ENCODE measurements at places on chromosomes 6 and 20. TPM values are rescaled to one million over a fixed set of nuclear protein-coding genes. Genes with fewer than 3 reads are reported as not detected.

- DNase-seq = peak; percentile 36
Observed at GRCh38 chr20:59495894-59496510, 108.3 kb upstream of the PHACTR3 start.

DNA sequence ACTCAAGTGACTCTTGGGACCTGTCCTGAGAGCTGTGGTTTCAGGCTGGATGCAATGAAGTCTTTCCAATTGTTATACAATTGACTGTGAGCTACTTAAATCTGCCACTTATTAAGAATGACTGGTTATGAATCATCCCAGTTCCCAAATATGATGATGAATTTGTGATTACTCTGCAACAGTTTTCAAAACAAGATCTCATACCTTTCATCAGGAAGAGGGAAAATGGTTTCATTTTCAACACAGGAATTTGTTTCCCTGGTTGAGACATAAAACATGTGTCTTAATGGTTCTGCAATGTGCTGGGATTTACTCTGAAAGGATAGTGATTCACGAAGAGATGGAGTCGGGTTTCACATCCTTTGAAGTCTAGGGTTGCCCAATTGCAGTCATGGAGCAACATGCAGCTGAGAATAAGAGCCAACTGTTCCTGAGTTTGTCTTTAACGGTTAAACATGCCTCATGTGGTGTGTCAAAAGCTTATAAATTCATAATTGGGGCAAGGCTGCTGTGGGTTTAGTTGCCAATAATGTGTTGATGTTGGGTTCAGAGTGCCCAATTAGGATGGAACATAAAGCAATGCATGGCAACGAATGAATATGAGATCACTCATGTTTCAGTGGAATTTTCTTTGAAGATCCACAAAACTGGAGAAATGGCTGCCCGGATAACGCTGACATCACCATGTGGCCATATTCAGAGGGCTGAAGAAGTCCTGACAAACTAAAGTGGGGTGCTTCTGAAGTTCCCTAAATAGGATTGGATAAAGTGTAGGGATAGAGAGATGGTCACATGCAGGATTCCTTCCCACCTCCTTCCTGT lies 41.0 kb downstream of the CYP24A1 start:
- DNase-seq = peak; percentile 92

GRCh38 chr6:108622641-108623298 lies 62.1 kb downstream of the FOXO3 start:
- no peak for DNase-seq

DNA sequence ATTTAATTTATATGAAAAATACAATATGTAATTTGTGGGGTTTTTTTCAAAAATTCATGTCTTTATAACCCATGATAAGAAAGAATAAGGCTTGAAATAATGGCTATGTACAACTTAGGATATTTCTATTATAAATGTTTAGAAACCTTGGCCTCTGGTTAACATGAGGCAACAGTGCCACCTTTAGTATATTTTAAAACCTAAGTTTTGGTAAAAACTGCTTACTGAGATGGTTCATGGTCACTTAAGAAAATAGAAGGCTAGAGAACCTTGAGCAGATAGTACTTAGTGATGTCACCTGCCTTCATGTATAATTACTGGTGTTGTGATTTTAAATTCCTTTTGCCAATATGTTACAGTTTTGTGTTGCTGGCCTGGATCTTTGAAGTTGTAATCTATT lies 176.4 kb downstream of the ADGB start:
- DNase-seq = no peak

DNA sequence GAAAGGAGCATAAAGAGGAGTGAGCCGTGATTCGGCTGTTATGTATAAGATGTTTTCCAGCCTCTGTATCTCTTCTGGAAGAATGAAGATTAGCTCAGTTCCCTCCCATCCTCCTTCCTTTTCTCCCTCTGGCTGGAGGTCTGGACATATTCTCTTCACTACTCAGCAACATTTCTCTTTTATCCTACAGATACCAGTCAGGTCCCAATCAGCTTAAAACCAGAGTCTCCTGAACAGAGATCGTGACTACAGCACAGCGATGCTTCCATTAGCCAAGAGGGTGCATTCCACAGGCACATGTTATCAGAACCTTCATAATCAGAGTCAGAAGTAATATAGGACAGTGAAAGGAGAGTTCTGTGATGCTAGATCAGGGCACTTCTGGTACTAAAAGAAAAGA lies 133.9 kb upstream of the SOX4 start:
- DNase-seq = no peak

- no peak for DNase-seq
Observed at GRCh38 chr20:44209686-44210405, 725 bp downstream of the OSER1 start.

DNA sequence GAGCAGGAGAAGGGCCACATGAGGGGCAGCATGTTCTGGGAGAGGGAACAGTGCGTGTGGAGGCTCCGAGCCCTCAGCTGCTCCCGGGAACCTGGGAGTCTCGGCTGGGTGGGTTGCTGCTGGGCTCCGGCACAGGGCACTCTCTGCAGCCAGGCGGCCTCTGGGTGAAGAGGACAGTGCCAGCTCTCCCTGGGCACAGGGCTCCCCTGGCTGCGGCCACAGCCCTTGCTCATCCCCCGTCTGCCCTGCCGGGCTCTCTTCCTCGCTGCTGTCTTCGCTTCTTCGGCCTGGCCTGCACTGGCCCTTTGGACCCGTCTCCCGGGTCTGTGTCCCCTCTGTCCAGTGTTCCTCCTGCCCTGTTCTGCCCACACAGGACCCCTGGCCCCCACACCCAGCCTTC lies 48.2 kb downstream of the CDH4 start:
- no peak for DNase-seq

GRCh38 chr6:113953346-113953745 lies 17.6 kb downstream of the HDAC2 start:
- DNase-seq = no peak

- no peak for DNase-seq
Observed at GRCh38 chr6:14616656-14617055, 499.1 kb downstream of the CD83 start.

DNA sequence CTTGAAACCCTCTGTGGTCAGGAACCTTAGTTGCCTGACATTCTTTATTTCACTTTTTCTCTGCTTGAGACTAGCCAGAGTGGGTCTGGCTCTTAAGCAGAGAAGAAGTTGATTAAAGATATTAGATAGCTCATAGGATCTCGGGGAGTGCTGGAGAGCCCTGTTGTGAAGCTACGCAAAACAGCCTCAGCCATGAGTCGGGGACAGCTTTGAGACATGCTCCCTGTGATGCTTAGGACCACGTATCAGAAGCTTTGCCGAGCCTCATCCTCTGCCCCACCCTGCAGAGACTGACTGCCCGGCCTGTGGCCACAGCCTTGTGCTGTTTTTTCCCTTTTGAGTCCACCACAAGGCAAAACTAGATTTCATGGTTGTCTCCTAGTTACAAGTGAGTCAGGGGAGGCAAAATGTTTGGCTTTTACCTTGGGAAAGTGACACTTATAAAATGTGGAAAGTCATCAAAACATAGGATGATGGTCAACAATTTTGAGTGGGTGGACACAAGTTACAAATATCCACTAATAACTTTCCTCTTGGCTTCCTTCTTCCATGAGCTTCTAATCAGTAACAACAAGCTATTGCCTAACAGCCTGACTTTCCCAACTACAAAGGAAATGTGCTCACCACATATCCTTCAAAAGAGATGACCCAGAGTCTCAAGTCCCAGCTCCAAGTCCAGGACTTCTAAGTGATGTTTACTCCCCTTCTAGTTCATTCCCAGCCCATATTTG lies 108.4 kb downstream of the JAG1 start:
- no peak for DNase-seq

DNA sequence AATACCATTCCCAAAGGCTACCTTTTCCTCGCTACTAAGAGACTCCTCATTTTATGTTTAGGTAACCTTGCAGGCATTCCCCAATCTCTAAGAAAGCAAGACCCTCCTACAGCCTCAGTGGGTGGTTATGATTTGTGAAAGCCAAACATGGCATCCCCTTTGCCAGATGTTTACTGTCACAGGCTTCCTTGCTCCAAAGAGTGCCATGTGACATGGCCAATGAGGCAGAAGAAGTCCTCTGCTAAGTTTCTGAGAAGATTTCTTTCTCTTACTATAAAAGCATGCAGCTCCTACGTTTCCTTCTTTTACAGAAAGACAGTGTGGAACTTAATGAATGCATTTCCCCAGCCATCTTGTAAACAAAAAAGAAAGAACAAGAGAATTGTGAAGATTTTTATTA lies 688.2 kb downstream of the TBC1D32 start:
- DNase-seq = no peak

DNA sequence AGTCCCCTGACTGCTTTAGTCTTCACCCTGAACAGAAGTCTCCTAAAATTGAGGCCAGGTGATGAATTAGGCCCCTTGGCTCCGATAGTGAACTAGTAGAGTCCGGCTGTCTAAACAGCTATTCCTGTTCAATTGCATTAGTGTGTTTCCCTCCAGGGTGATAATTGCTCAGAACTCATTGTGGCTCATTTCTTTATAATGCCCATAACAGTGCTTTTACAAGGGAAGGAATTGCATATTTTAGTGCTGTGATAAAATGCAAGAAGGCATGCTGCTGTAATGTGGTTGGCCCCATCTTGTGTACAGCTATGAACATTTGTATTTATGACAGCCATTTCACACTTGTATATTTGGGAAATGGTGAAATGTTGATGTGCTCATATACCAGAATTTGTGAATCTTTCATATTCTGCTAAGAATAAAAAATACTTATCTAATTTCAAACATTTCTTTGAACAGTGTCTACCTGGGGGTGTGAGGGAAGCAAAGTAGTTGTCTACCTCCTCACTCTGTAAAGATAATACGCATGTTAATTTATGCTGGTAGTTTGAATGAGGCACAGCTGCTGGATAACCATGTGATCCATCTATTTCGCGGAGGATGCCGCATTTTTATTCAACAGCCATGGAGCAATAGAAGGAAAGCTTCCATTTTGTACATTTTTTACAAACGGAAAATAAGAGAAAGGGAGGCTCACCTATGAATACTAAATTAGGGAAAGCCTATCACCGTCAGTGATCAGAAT lies 451.4 kb downstream of the NKAIN2 start:
- DNase-seq = no peak

ERVFRD-1 gene
- not detected for total RNA-seq

AGER gene
- total RNA-seq = 22.6 TPM

CLPSL2 gene
- 1.7 TPM for total RNA-seq

IRAK1BP1 gene
- 5.4 TPM for total RNA-seq

PROCR gene
- 52.0 TPM for total RNA-seq

RNF144B gene
- 2.1 TPM for total RNA-seq

HUS1B gene
- 0.76 TPM for total RNA-seq

GRM1 gene
- not detected for total RNA-seq

BLCAP gene
- total RNA-seq = 27.5 TPM

PACRG gene
- total RNA-seq = 0.71 TPM

All from HCT116 (cell line).